Stimulated activated CD4-positive, alpha-beta T cell treated with anti-CD3 and anti-CD28 coated beads, Interleukin-12 subunit alpha, Interleukin-12 subunit beta, amount 100 ng/mL, for 4 hours (primary cell): ENCODE measurements at places on chromosomes 12 and 14.

GRCh38 chr14:22919601-22919921 lies 612 bp upstream of the RBM23 start:
- DNase-seq: no peak

DNA sequence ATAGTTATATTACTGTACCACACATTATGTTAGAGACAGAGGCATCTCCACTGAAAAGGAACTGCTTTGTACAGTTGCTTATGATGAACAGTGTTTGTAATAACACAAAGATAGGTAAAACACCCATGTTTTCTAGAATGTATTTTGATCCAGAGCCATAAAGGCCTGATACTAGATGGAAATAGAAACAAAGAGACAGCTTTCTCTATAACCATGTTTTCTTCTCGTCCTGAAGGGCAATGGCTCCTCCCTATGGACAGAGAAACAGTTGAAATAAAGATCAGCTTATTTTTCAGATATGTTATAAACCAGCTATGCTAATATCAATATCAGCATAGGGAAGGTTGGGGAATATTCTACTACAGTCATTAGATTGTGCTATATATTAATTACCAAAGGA lies 109.2 kb downstream of the ATXN7L3B start:
- DNase-seq: no peak

DNA sequence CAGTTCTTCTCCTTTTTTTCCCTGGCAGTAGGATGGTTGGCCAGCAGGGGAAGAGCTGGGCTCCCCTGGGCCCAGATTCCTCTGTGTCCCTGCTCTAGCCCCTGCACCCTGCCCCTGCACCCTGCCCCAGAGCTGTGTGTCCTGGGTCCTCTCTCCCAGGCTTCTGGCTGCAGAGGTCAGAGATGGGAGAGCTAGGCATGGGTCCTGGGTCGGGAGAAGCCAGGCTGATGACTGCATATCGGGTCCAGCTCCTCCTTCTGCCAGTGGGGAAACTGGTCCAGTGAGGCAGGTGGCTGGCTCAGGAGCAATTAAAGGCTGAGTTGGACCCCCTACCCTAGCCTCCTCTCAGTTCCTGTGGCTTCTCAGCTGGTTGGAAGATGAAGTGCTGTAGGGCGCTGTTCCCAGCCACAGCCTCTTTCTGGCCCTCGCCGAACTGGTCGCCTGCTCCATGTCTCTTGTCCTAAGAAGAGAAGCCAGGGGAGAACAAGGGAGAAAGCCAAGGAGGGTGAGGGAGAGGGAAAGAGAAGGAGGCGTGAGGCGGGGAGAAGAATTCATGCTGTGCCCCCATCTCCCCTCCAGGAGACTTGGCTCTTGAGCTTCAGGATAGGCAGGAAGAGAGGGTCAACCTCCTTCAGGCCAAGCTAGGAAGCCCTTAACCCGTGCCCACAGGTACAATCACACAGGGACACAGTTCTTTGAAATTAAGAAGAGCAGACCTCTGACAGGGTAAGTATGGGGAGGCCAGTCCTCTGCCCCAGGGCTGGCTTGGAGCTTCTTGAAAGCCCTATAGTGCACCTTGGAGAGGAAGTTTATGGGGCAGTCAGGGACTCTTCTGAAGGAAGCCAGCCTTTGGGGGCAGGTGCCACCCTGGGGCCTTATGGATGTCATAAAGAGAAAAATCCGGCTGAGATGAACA lies 9.5 kb downstream of the VASH1 start:
- DNase-seq: no peak

DNA sequence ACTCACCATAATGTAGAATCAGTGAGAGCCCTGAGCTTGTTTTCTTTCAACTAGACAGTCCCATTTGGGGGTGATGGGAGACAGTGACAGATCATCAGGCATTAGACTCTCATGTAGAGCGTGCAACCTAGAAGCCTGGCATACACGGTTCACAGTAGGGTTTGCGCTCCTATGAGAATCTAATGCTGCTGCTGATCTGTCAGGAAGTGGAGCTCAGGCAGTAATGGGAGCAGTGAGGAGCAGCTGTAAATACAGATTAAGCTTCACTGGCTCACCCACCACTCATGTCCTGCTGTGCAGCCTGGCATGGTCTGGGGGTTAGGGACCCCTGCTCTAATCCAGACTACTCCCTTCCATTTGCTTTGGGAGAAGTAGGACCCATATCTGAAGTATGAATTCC lies 55.6 kb downstream of the FNTB start:
- no peak for DNase-seq

DNA sequence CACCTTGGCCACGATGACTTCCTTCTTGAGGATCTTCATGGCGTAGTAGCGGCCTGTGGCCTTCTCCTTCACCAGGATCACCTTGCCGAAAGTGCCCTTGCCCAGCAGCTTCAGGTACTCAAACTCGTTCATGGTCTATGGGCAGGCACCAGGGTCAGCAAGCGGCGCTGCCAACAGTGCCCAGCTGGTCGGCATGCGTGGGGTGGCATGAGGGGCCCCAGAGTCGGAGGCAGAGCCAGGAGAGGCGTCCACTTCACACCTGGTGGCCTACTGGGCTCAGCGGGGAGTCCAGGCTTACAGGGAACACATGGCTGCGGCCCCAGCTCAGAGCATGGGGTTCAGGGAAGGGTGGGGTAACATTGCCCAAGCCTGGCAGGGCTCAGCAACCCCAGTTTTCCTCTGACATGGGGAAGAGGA lies 20.5 kb downstream of the AKT1 start:
- no peak for DNase-seq

- no peak for DNase-seq
Measured at GRCh38 chr12:5037795-5038357, 5.8 kb upstream of the KCNA5 start.

DNA sequence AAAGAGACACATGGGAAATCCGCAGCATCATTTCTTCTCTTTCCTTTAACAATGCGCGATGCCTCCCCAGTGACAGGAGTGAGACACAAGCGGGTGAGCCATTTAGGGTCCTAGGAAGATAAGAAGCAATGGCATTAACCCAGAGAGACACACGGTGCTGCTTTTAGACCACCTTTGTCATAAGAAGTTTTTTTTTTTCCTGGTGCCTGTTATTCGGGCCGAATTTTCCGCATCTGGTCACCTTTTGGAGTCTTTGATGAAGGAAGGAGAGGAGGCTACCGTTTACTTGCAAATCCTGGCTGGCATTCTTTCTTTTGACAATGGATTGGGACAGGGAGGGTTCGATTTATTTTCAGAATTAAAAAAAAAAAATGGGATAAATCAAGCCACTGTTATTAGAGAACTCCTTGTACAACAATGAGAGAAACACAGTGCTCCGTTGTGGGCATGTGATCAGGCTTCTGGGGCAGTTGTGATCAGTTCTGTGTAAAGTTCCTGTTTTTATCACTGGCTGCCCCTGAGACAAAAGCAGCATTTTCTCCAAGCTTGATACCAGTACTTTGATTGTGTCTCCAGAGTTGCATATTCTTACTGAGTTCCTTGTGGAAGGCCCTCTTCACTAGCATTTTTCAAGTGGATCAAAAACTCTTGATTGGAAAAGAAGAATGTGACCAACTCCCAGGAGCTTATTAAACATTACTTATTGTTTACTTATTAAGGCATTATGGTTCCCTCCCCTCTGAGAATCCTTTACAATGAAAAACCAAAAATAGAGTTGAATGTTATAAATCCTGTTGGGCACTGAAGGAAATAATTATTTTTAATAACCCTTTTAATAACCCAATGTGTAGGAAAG lies 1.1 kb downstream of the DIP2B start:
- no peak for DNase-seq

DNA sequence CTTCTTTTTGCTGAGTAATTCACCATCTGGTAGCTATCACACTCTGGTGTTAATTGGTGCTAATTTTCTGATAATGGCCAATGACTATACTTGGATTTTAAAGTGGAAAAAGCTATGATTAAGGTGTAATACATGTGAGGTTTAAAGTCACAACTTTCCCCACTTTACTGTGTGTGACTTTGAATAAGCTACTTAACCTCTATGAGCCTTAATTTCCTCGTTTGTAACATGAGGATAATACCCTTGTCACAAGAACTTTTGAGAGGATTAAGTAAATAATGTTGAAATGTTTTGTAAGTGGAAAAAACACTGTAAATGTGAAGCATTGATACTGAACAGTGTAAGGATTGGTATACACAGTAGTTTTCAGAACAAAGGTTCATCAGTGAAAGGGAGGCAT lies 65.3 kb downstream of the MSRB3 start:
- no peak for DNase-seq

- DNase-seq: peak; percentile 74
Measured at GRCh38 chr12:48890657-48891418, 25.2 kb upstream of the RND1 start.

DNA sequence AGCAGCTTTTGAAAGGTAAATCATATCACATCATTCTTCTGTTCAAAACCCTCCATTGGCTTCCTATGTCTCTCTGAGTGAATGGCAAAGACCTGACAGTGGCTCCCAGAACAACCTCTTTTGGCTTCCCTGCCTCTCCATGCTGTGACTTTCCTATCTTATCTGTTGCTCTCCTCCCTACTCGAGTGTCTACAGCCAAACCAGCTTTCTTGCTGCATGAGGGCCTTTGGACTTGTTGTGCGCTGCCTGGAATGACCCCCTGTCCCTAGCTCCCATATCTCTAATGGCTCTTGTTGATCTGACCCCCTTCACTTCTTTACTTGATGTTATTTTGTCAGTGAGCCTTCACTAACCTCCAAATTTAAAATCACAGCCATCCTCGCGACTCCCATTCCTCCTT lies 2.5 kb downstream of the SYNE2 start:
- no peak for DNase-seq

DNA sequence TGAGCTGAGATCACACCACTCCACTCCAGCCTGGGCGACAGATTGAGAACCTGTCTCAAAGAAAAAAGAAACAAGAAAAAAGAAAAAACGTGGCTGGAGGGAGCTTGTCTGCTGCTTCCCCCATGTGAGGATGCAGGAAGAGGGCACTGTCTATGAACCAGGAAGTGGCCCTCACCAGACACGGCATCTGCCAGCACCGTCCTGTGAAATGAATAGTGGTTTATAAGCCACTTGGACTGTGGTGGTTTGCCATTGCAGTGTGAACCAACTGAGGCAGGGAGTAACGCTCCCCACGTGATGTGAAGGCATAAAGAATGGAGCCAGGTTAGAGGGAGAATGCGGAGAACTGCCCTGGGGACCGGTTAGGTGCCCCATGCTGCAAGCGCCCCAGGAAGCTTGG lies 4.5 kb upstream of the BRF1 start:
- no peak for DNase-seq

- DNase-seq: peak; percentile 11
Measured at GRCh38 chr14:32201816-32202490, at the start of gene RNU6-7. TSS of gene RNU6-7 (plus strand) at chr14:32202045.

- DNase-seq: no peak
Measured at GRCh38 chr14:56449670-56450213, 129.9 kb upstream of the TMEM260 start.

- DNase-seq: no peak
Measured at GRCh38 chr14:54420478-54421142, 20.6 kb downstream of the CNIH1 start.

- DNase-seq: no peak
Measured at GRCh38 chr12:132451836-132452195, 38.1 kb upstream of the FBRSL1 start.

DNA sequence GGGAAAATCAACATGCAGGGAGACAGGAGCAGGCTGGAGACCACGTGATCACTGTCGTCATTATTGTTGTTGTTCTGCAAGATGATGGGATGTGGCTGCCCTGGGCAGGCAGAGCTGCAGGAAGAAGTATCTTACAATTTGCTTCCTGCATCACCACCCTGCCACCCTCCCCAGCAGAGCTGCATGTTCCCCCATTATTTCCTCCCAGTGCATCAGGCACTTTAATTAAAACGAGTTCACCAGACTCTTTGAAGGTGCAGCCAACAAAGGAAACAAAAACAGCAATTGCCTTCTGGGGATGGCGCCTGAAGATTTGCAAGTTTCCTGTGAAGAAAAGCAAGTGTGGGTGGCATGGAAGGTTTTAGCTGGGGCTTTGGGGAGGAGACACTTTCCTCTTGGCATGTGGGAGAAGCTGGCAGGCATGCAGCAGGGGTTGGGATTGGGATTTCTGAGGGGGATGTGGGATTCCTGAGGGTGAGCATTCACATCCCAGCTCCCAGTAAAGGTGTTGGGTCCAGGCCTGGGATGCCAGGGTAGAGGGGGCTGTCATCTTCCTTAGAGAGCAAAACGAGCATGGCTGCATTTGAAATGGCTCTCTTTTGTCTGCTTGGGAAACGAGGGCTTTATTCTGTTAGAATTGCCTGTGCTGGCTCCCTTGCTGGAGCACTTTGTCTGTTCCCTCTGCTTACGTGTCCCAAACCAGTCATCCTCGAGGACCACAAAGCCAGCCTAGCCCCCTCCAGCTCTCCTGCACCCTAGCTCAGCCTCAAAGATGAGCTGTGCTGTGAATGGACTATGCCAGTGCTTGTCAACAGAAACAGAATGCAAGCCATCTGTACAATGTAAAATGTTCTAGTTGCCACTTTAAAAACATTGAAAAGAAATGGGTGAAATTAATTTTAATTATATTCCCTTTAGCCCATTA lies 11.5 kb upstream of the C14orf132 start:
- DNase-seq: no peak

DNA sequence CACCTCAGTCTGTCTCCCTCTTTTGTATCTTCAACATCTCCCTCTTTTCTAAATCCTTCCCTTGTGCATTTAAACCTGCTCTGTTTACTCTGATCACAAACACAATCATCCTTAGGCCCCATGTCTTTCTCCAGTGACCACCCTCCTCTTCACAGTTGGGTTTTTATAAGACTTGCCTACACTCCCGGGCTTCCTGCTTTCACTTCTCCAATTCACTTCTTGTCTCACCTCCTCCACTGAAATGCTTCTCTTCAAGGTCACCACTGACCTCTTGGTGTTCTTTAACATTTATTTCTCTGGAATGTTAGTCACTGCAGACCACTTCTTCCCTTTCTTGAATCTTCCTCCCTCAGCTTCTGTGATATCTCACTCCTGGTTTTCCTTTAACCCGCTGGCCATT lies 8.7 kb upstream of the SMCO2 start:
- no peak for DNase-seq

DNA sequence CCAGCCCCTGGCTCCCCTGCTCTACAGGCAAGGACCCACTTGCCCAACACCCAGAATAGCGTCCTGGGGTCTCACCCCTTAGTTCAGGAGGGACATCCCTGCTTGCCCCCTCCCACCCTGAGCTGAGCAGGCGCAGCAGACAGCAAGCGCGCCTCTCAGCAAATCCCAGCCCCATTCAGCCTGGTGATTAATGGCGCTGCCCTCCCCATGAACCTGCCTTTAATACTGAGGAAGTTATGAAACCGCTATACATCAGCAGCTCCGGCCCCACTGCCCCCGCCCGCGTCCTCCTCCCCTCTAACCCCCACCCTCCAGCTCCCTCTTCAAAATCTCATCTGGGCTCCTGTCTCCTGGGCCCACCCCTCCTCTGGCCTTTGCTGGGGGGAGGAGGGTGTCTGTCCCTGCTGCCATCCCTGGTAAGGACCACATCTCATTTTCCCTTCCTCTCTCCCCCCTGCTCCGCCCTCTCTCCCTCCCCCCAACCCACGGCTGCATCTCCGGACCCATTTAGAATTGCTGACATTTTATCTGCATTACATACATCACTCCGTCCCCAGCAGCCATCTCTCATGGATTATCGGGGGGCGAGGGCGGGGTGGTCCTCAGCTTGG lies 7.1 kb upstream of the SMUG1 start:
- DNase-seq: no peak
